ENCODE measurements at places on chromosomes 13 and 19.

- DNase-seq = no peak
These were observed 13.7 kb downstream of the WBP4 start for GRCh38 chr13:41075034-41075433.

DNA sequence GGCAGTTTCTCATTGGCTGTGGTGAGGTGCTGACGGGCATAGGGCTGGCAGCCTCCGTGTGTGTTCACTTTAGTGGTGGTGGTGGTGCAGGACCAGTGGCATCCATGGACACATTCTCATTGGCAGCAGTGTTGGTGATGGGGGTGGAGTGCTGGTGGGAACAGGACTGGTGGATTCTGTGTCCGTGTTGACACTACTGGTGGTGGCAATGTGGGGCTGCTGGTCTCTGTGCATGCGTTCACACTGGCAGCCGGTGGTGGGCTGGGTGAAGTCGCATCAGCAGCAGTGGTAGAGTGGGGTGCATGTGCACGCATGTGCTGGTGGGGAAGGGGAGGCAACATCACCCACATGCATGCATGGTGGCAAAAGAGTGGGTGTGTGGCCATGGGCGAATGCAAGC lies 1471.4 kb upstream of the PCDH20 start:
- DNase-seq = no peak

- DNase-seq = no peak
These were observed 57.0 kb downstream of the RBM26 start for GRCh38 chr13:79349011-79349410.

DNA sequence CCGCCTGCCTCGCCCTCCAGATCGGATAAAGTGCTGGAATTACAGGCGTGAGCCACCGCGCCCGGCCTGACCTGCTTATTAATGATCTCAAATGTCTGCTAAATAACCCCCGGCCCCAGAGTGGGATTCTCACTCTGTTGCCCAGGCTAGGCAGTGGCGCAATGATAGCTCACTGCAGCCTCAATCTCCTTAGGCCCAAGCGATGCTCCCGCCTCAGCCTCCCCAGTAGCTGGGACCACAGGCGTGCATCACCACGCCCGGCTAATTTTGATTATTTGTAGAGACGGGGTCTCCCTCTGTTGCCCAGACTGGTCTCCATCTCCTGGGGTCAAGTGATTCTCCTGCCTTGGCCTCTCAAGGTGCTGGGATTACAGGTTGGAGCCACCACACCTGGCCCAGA lies 626 bp upstream of the ATP5F1D start:
- DNase-seq = peak; percentile 24

GRCh38 chr13:65063753-65064152 lies 2166.4 kb downstream of the PCDH9 start:
- DNase-seq = no peak

- DNase-seq = no peak
These were observed 186.2 kb upstream of the GPR12 start for GRCh38 chr13:26946684-26947343.

DNA sequence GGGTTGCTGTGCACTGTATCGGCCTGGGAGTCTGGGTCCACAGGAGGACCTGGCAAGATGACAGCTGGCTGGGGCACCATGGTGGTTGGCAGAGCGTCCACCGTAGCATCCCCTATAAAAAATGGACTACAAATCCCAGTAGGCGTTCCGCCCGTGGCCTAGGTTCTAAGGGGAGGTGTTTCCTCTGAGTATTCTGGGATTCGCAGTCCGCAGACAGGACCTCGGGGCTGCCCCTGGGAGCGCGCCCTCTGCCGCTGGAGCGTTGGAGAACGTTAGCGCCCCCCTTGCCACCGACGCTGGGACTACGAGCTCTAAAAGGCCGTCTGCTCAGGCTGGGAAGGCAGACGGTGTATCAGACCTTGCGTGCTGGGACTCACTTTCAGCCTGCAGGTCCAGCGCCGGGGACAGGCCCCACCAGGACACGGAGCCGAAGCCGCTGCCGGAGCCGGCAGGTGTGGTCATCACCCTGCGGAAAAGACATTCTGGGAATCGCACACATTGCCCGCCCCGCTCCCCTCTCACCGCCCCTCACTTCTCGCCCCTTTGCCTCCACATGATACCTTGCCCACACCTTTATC lies 372 bp downstream of the DNAAF3 start:
- DNase-seq = peak; percentile 93

DNA sequence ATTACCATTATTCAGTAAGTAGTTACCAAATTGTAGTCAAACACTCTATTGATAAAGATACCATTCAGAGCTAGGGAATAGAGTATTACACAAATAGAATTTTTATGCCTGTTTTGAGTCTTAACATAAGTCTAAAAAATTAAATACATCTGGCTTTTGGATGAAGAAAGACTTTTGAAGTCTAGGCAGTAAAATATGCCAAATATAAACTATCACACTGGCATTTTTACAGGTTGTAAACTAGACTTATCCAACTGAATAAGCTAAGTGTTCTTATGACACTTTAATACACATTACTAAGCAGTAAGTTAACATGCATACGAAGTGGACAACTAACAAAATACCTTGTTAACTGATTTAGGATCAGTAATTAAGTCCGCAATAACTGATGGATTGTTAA lies 108.9 kb downstream of the MAB21L1 start:
- DNase-seq = no peak

GRCh38 chr13:26449063-26449848 lies 108.2 kb upstream of the WASF3 start:
- no peak for DNase-seq

Data from ELF-1 (cell line).